Activated naive CD8-positive, alpha-beta T cell treated with anti-CD3 and anti-CD28 coated beads, Interleukin-2, amount 50 U/mL, for 24 hours (primary cell): ENCODE measurements at places on chromosomes 1 and 21.

DNA sequence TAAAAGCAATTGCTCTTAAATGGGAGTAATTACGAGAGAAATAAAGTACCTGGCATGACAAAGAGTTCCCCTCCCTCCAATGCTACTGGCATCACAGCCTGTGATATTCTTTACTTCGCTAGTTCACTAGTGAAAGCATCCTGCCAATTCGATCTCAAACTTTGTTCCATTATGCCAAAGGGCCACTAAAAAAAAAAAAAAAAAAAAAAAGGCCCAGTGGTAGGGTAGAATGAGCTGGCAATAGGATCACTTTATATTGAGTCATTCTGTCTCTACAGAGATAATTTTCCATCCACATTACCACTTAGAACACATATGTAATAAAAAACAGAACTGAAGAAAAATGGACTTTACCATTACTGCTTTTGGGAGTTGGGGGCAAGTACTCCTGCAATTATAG lies 11.2 kb downstream of the PUM1 start:
- no peak for DNase-seq

DNA sequence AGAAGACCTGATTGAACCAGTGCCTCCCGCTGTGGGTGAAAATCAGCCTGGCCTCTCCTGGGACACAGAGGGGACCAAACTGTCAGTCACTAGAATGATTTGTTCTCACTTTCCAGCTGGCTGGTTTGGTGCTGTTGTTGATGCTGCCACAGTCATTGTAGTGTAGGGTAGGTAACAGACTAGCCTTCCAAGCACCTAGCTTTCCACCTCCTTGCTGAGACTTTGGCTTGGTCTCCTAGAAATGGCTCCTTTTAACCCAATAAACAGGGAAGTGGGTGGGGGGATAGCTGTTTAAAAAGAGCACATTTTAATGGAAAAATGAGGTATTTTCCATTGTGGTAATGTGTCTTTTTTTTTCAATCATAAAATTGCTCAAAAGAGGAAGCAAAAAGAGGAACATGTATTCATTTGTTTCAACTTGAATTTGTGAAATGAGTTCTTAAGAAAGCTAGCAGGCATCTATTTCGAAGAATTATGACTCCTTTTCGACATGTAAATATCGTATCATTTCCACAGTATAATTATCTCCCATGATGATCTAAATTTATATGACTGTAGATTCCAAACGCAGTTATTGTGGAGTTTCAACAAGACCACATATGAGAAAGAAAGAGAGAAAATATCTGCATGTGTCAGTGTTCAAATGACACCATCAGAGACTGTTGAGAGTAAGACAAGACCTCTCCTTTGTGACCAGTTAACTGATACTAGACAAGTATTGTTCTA lies 190.1 kb downstream of the HLX start:
- peak; percentile 27 for DNase-seq

DNA sequence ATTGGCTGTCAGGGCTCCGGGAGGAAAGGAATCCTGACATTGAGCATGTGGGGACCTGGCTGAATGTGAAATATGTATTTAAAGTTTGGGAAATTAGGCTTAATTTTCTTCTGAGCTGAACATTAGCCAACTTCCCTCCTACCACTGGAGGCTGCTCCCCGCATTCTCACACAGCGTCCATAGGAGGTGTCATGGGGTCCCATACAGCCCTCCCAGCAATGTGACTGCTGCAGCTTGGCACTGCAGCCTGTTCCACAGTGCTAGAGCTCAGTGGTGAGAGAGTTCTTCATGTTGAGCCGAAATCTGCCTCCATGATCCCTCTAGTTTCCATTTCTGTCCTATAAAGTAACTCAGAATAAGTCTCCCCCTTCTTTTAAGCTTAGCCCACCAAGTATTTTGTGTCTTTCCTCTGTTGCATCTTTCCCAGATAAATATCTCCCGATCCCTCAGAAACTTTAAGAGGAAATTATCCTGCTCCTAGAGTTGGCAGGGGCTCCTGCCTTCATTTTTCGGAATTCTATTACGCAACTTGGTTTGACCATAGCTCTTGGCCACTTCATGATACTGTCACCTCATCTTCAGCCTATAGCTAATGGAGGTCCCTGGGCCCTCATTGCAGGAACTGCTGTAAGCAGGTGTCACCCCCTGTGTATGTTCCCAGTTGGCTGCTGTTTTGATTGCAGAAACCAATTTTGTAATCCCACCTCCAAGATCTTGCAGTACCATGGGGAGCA lies 2.0 kb downstream of the FCRL6 start:
- no peak for DNase-seq

GRCh38 chr1:196121181-196121580 lies 487.1 kb downstream of the KCNT2 start:
- DNase-seq = no peak

GRCh38 chr1:20248971-20249612 lies 41.6 kb upstream of the VWA5B1 start:
- peak; percentile 45 for DNase-seq
